ENCODE measurements at places on chromosomes 4 and X. TPM values are rescaled to one million over a fixed set of nuclear protein-coding genes. Genes with fewer than 3 reads are reported as not detected.

DNA sequence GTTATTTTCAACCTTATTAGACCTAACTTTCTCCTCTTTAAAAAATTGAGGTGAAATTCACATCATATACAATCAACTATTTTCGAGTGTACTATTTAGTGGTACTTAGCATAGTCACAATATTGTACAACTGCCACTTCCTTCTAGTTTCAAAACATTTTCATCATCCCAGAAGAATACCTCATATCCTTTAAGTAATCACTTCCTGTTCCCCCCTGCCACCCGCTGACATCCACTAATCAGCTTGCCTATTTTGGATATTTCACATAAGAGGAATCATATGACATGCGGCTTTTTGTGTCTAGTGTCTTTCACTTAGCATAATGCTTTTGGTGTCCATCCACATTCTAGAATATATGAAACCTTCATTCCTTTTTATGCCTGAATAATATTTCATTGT is 10.0 kb upstream of the PPA2 start:
- DNase-seq, result no peak

PRRG1 gene
- 2.1 TPM for polyA plus RNA-seq

SOWAHB gene
- polyA plus RNA-seq, result 0.37 TPM

TRPC5OS gene
- polyA plus RNA-seq, result 0.05 TPM

PAK3 gene
- polyA plus RNA-seq, result 1.0 TPM

All from thymus (tissue), 14 donors.